ENCODE measurements at places on chromosomes 7 and 10.

- peak; percentile 9 for DNase-seq
Measured at GRCh38 chr7:77765906-77766800, 32.1 kb downstream of the TMEM60 start.

- no peak for DNase-seq
Measured at GRCh38 chr7:1024331-1024841, 20.0 kb upstream of the GPR146 start.

GRCh38 chr10:87767253-87767652 is 50.8 kb downstream of the ATAD1 start:
- DNase-seq: peak; percentile 15

GRCh38 chr7:42091461-42092291 is 145.3 kb downstream of the GLI3 start:
- DNase-seq: no peak

GRCh38 chr10:30178356-30178964 is 119.1 kb upstream of the JCAD start:
- peak; percentile 90 for DNase-seq

DNA sequence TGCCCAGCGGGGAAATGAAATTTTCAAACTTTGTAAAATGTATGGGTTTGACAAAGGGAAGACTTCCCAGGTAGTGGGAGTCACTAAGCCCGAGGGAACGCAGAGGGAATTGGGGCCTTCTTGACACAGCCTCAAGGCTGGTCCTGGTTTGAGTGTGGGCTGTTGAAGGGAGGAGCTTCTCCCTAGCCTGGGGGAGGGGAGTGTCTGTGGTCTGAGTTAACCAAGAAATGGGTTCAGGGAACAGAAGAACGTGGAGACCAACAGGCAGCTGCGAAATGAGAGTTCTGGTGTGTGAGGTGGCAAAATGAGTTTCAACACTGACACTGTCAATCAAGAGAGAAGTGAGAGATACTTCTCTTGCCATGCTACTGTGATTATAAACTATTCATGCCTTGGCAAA is 32.7 kb upstream of the BAMBI start:
- no peak for DNase-seq

GRCh38 chr7:26188206-26188956 is 12.2 kb downstream of the HNRNPA2B1 start:
- no peak for DNase-seq

Data from HCEC 1CT (cell line).